ENCODE measurements at places on chromosomes 12 and 14. TPM values are rescaled to one million over a fixed set of nuclear protein-coding genes. Genes with fewer than 3 reads are reported as not detected.

SAMD4A gene
- 7.4 TPM for polyA plus RNA-seq

SLCO1C1 gene
- 0.39 TPM for polyA plus RNA-seq

ANKRD52 gene
- 8.6 TPM for polyA plus RNA-seq

HOXC4 gene
- polyA plus RNA-seq: 13.9 TPM

DIO2 gene
- 2.3 TPM for polyA plus RNA-seq

SYNE3 gene
- 0.54 TPM for polyA plus RNA-seq

OR4E2 gene
- polyA plus RNA-seq: not detected

DLGAP5 gene
- not detected for polyA plus RNA-seq

TPPP2 gene
- polyA plus RNA-seq: 1.3 TPM

CCDC197 gene
- polyA plus RNA-seq: not detected

APOF gene
- not detected for polyA plus RNA-seq

OR6C70 gene
- polyA plus RNA-seq: not detected

PRH2 gene
- polyA plus RNA-seq: not detected

POTEM gene
- polyA plus RNA-seq: not detected

IL31 gene
- not detected for polyA plus RNA-seq

IAPP gene
- polyA plus RNA-seq: not detected

HOXC9 gene
- 11.7 TPM for polyA plus RNA-seq

DBX2 gene
- polyA plus RNA-seq: not detected

PLEKHG7 gene
- 0.45 TPM for polyA plus RNA-seq

SERPINA10 gene
- polyA plus RNA-seq: not detected

SDR9C7 gene
- polyA plus RNA-seq: not detected

RNU7-1 gene
- not detected for polyA plus RNA-seq

SLCO1A2 gene
- polyA plus RNA-seq: 0.15 TPM

CCDC177 gene
- polyA plus RNA-seq: not detected

SART3 gene
- polyA plus RNA-seq: 14.9 TPM

RBM25 gene
- 18.8 TPM for polyA plus RNA-seq

TMEM30B gene
- polyA plus RNA-seq: 9.4 TPM

SDSL gene
- 116 TPM for polyA plus RNA-seq

CEBPE gene
- polyA plus RNA-seq: not detected

GPR84 gene
- polyA plus RNA-seq: not detected

ARMH4 gene
- 14.2 TPM for polyA plus RNA-seq

ADAM21 gene
- polyA plus RNA-seq: 0.28 TPM

DNAJC22 gene
- 15.1 TPM for polyA plus RNA-seq

CDKN3 gene
- polyA plus RNA-seq: 2.1 TPM

EPYC gene
- not detected for polyA plus RNA-seq

ZC2HC1C gene
- polyA plus RNA-seq: 11.9 TPM

MIP gene
- not detected for polyA plus RNA-seq

ACOT6 gene
- 1.4 TPM for polyA plus RNA-seq

FAM161B gene
- polyA plus RNA-seq: 3.2 TPM

RD3L gene
- polyA plus RNA-seq: not detected

LAG3 gene
- polyA plus RNA-seq: not detected

CACNA2D4 gene
- polyA plus RNA-seq: 2.5 TPM
